Mucosa of descending colon (tissue), 3 donors: ENCODE measurements at places on chromosomes 3 and 15.

DNA sequence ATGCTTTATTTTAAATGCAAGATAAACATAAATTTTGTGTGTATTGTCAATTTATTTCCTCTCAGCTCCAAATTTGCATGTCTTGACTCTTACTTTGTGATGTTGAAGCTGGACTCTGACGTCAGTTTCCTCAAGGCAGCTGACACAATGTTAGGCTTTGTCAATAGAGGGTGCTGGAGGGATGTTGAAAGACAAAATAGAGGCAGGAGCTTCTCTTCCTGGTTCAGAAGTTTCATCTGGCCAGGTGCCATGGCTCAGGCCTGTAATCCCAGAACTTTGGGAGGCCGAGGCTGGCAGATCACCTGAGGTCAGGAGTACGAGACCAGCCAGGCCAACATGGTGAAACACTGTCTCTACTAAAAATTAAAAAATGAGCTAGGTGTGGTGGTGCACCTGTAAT, 408.6 kb downstream of the GBE1 start:
- DNase-seq, result peak; percentile 17

- DNase-seq, result no peak
Observed at GRCh38 chr3:72496051-72496670, 352.1 kb downstream of the SHQ1 start.

GRCh38 chr15:89669941-89670340, 9.2 kb downstream of the PLIN1 start:
- no peak for DNase-seq

DNA sequence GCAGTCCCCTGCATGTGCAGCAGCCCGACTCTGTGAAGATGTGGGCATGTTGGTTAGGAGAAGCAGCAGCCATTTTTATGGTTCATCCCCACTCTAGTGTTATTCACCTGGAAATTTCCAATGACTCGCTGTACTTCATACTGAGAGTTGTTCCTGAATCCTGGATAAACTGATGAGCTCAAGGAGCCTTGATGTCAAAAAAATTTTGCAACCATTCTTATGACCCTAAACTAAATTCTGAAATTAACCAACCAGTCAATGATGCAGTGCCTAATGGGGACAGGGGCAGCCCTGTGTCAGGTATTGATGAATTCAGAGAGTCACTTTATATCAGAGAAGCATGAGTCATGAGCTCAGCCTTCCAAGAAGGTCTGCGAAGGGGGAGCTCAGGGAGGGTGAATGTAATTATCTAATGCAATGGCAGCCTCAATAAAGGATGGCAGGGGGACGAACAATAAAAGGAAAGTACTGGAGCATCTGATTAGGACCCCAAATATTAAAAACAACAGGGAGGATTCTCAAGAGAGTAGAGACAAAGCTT, 108.4 kb upstream of the VEPH1 start:
- DNase-seq, result no peak

DNA sequence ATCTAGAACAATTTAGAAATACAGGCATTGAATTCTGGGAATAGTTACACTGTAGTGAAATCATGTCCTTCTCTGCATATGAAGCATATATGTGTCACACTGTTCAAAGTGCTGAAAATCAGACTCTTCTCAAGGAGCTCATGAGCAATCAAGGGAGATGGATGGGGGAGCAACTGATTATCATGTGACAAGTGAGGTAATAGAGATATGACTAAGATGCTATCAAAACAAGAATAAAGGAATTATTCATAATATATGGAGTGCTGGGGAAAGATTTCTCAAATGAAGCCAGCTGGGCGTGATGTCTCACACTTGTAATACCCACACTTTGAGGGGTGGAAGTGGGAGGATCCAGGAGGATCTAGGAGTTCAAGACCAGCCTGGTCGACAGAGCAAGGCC, 74.9 kb upstream of the CHRNB4 start:
- no peak for DNase-seq

DNA sequence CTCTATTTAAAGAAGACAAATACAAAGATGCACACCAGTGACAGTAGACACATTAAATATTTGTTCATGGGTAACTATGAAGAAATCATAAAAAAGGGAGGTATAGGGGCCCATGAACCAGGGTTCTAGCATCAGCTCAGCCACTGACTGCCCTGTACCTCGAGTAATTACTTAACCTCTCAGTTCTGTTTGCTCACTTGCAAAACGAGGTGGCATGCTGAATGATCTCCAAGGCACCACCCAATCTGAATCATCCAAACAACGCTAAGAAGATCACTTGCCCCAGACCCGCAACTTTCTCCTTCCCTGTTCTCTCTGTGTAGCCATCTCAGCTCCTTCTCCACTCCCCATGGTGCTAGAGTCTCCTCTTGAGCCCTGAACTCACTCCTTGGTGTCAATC, 374.7 kb downstream of the VPS13C start:
- no peak for DNase-seq

- no peak for DNase-seq
Observed at GRCh38 chr3:190204200-190204599, 83.5 kb upstream of the P3H2 start.

- DNase-seq, result peak; percentile 64
Observed at GRCh38 chr15:78075490-78076230, 1.9 kb downstream of the TBC1D2B start.

DNA sequence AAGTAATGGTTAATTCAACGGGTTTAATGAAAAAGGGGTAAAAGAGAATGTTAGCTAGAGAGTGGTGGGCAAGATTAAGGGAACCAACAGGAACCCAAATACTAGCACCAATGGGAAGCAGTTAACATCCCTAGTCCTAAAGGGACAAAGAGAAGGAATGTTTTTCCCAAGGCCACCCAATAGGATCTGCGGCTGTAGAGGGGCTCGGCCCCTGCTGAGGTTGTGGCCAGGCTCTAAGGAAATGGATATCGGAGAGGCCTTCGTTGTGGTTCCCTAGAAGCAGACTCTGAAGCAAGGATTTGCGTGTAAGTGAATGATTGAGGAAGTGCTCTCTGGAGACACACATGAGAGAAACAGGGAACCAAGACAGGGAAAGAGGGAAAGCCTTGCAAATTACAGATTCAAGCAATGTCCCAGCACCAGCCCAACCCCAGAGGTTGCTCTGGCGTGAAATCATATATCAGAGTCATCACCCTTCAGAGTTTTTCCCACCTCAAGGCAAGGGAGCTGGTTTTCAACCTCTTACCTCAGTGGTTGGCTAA, 83.6 kb upstream of the TNIK start:
- DNase-seq, result no peak

DNA sequence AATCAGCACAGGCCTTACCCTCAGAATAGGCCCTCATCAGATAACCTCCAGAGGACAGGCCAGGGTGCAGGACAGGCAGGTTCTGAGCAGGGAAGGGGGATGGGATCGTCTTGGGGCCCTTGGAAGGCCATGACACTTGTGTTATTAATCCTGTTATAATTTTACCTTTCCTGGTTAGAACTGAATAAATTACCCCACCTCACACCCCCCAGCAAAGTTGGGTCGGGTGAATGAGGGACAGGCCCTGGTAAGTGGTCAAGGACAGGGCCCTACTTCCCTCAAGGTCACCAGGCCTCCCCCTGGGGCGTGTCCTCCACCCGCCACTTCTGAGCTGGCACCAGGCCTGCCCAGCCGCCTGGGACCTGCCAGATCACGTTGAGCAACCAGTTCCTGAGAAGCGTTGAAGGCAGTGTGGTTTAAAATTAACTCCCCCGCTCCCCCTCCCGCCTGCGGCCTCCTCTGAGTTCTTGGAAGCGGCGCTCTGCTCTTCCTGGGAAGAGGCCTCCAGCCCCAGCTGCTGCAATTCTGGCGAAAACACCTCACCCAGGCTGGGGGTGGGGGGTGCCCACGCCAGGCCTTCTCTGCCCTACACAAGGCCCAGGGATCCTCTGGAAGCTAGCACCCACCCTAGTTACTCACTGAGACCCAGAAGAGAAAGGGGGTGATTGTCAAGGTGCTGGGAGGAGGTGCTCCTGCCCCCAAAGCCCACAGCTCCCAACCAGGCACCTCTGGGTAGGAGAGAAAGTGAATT, 10.6 kb downstream of the CISH start:
- DNase-seq, result peak; percentile 97

GRCh38 chr15:71114887-71115566, at the start of gene THSD4:
Gene THSD4 (plus strand): TSS chr15:71115471.
- DNase-seq, result peak; percentile 83

- DNase-seq, result no peak
Observed at GRCh38 chr3:69322158-69322509, 63.8 kb downstream of the FRMD4B start.

- no peak for DNase-seq
Observed at GRCh38 chr3:188631291-188632010, 477.5 kb downstream of the LPP start.

- DNase-seq, result no peak
Observed at GRCh38 chr3:55648591-55649318, 161.6 kb upstream of the WNT5A start.

DNA sequence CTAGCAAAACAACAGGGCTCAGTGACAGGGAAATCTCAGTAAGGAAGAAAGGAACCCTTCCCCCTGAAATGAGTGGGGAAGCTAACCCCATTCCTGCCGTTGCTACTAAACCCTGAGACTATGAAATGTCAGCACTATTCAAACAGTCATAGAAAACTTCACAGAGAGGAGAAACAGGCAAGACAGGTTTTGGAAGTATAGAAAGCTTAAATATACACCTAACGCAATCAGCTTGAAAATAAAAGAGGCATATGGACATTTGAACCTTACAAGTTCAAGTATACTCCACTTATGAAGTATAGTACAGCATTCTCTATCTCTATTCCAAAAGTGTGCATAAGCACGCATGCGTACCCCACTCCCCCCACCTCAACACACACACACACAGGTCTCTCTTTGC, 17.6 kb upstream of the FRMD4B start:
- DNase-seq, result no peak

DNA sequence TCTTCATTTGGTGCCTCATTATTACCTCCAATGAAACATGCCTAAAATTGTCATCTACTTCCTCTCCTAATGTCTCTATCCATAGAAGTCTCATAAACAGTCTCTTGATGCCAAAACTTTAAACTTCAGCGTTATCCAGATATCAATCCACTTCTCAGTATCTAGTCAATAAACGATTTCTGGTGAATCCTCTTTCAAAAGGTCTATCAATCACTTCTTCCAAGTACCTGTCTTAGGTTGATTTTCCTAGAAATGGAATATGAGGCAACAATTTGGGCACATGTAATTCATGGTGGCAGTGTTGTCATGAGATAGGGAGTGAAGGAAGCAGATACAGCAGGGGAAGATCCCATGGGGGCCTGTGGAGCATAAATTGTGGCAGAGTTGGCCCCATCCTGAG, 348.5 kb upstream of the POU1F1 start:
- DNase-seq, result no peak

DNA sequence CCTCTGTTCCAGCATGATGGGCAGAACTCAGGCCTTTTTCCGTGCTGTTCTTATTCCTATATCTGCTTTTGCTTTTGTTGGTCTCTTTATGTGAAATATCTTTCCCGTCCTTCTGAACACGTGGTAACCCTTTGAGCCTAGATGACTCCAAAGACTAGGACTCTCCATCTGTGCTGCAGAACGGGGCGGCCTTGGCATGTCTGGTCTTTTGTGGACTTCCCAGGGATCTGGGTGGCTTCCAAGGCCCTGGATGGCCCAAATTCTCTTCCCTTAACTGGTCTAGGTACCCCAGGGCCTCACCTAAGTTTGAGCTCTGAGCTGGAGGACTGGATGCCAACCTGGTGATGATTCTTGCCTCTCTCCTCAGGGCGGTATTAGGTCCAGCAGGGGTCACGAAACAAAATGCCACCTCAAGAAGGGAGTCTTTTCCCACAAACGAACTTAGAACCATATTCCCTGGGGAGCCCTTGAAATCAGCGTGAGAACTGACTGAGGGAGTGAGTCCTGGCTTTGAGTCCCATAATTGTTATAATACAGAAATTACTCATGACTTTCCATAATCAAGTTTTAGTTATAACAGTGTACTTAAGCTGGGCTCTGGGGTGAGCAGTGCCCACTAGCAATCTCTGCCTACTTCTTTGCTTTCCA, 13.8 kb downstream of the TLNRD1 start:
- DNase-seq, result no peak

DNA sequence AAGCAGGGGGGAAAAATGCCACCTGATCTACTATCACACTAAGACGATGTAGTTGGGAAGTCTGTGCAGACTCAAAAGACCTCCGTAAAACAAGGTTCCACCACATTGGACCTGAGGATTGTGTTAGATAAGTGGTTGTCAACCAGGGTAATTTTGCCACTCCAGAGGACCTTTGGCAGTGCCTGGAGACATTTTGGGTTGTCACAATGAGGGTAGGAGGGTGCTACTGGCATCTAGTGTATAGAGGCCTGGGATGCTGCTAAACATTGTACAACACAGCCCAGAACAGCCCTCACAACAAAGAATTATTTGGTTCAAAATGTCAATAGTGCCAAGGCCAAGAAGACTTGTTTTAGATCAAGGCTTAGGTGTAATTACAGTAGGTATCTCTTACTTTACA, 14.6 kb upstream of the ZBED2 start:
- no peak for DNase-seq

DNA sequence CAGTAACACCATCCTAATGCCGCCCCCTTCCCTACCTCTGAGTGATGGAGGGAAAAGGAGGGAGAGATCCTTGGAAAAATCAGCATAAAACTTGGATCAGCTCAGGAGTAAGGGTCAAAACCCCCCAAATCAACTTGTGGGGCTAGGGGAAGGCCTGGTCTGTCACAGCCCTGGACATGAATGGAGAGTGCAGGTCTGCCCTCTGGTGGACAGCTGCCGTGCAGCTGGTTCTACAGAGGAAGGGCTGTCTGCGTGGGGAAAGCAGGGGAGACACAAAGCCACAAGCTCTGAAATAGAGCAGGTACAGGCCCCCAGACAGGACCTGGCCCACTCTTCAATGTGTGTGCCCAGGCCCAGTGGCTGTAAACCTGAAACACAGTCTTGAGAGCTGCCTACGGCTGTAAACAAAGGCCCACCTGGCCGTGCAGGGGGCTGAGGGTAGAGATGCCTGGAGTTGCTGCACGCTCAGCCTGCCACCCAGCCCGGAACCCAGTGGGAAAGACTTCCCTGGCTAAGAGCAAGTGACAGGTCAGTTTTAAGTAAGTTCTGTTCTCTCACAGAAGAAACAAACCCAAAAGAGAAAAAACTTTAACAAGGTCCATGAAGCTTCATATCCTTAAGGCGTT, 16.4 kb downstream of the CLK3 start:
- peak; percentile 56 for DNase-seq

DNA sequence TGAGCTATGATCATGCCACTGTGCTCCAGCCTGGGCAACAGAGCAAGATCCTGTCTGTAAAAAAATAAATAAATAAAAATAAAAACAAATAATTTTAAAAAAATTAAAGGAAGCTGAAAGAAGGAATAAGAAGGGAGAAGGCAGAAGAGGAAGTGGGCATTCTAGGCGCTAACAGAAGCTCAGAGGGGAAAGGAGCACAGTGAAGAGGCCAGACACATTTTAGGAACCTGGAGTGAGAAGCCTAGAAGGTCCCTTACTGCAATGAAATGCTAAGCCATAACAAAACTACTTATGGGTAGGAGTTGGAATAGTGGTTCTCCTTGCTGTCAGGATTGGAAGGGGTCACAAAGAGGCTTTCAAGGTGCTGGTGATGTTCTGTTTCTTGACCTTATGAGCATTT, 64.0 kb downstream of the ITGB5 start:
- DNase-seq, result no peak

GRCh38 chr3:171569571-171570132, 109.4 kb upstream of the TNIK start:
- DNase-seq, result no peak
